H1 (cell line): ENCODE measurements at places on chromosomes 1 and 21. TPM values are rescaled to one million over a fixed set of nuclear protein-coding genes. Genes with fewer than 3 reads are reported as not detected.
A peak's percentile ranks its signal among the peaks of the same experiment; 100 is the strongest.

- no peaks in the 10 kb centered on the region for H3K36me3 ChIP-seq
- H3K4me3 ChIP-seq, result no peak overlapping the region
- H3K27ac ChIP-seq, result no peak overlapping the region
- H3K27me3 ChIP-seq, result peaks cover 31% of the 10 kb centered on the region
- H3K4me1 ChIP-seq, result no peaks in the 10 kb centered on the region
Observed at GRCh38 chr1:16231331-16232315, 5.4 kb downstream of the CPLANE2 start.

GRCh38 chr1:39405358-39405757 lies 86.1 kb upstream of the BMP8A start:
- no peak for DNase-seq
- H3K4me1 ChIP-seq, result peaks cover 6% of the 10 kb centered on the region; the same call in 1 of the 2 replicates
- no peaks in the 10 kb centered on the region for H3K36me3 ChIP-seq

- H3K27ac ChIP-seq, result no peak overlapping the region
- no peak overlapping the region for H3K4me3 ChIP-seq
- H3K36me3 ChIP-seq, result peaks cover 14% of the 10 kb centered on the region
- peaks cover 20% of the 10 kb centered on the region for H3K4me1 ChIP-seq
- H3K27me3 ChIP-seq, result no peaks in the 10 kb centered on the region
- DNase-seq, result no peak
Observed at GRCh38 chr1:13604721-13605120, 21.1 kb downstream of the PDPN start.

- no peak for DNase-seq
- peaks cover 5% of the 10 kb centered on the region; the same call in 1 of the 2 replicates for H3K4me1 ChIP-seq
- H3K36me3 ChIP-seq, result no peaks in the 10 kb centered on the region
- H3K4me3 ChIP-seq, result no peak overlapping the region
- H3K27me3 ChIP-seq, result no peaks in the 10 kb centered on the region
- no peak overlapping the region for H3K27ac ChIP-seq
Observed at GRCh38 chr21:31752352-31752751, 20.4 kb upstream of the SCAF4 start.

GRCh38 chr1:103084181-103084580 lies 24.1 kb downstream of the COL11A1 start:
- H3K4me1 ChIP-seq, result no peaks in the 10 kb centered on the region
- no peaks in the 10 kb centered on the region for H3K27me3 ChIP-seq
- H3K27ac ChIP-seq, result no peak overlapping the region
- no peak overlapping the region for H3K4me3 ChIP-seq
- DNase-seq, result no peak

GRCh38 chr1:26493267-26493666 lies 21.0 kb downstream of the HMGN2 start:
- no peak for DNase-seq
- H3K4me3 ChIP-seq, result no peak overlapping the region

DNA sequence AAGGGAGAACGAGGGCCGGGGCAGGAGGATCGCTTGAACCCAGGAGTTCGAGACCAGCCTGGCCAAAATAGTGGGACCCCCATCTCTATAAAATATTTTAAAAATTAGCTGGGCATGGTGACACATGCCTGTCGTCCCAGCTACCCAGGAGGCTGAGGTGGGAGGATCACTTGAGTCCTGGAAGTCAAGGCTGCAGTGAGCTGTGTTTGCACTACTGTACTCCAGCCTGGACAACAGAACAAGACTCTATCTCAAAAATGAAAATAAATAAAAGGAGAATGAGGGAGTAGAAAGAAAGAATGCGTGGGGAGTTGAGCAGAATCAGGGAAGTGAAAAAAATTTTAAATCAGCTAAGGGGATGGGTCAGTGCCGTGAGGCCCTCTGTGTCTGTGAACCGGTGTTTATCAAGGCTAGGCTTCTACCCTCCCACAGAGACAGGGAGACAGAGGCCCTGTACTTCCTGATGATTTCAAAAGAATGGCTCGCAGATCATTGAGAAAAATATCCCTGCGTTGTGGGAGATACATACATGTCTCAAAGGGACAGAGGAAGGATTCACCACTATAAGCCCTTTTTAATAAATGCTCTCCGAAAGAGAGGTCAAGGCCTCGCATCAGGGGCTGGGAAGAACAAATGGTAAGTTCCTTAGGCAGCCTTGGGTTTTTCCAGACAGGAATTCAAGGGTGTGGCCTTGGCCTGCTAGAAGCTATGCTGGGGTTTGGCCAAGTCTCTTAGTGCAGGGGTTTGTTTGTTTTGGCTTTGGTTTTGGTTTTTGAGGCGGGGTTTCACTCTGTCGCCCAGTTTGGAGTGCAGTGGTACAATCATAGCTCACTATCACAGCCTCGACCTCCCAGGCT lies 20.7 kb downstream of the IL10RB start:
- no peaks in the 10 kb centered on the region for H3K27me3 ChIP-seq
- no peaks in the 10 kb centered on the region for H3K4me1 ChIP-seq

DNA sequence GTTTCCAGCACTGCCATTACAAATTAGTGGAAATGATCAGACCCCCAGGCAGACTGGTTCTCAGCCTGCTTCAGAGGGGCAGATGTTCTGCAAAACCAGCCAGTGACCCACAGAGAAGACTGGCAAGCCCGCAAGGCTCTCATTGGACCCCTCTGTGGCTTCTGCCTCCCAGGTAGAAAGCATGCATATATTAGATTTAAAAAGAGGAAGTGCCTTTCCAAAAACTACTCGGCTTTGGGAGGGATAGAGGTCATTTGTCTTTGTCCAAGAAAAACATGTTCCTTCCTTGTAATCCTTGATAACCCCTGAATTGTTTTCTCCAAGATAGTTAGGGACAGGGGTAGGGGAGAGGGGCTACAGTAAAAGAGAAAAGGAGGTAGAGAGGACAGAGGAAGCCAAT lies 11.8 kb downstream of the HIVEP3 start:
- H3K36me3 ChIP-seq, result no peaks in the 10 kb centered on the region
- H3K4me3 ChIP-seq, result no peak overlapping the region
- H3K27me3 ChIP-seq, result no peaks in the 10 kb centered on the region
- DNase-seq, result no peak
- no peak overlapping the region for H3K27ac ChIP-seq
- no peaks in the 10 kb centered on the region for H3K4me1 ChIP-seq

DNA sequence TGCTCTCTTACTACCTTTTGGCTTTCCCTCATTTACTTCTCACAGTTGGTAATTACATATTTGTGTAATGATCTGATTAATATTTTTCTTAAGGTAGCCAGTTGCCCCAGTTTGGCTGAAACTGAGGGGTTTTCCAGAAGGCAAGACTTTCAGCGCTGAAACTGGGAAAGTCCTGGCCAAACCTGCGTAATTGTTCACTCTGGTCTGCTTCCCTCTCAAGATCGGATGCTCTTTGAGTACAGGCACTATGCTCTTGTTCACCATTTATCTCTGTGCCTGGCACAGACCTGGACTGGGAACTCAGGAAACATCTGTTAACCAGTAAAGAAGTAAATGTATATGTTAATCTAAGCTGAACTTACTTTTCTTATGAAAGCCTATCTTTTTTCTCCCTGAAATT lies 209.6 kb upstream of the HOOK1 start:
- no peak overlapping the region for H3K27ac ChIP-seq
- peaks cover 6% of the 10 kb centered on the region; the same call in 1 of the 2 replicates for H3K36me3 ChIP-seq
- no peaks in the 10 kb centered on the region for H3K4me1 ChIP-seq
- no peak for DNase-seq
- H3K27me3 ChIP-seq, result no peaks in the 10 kb centered on the region
- H3K4me3 ChIP-seq, result no peak overlapping the region

GRCh38 chr1:115347282-115347681 lies 9.2 kb upstream of the NGF start:
- H3K27me3 ChIP-seq, result no peaks in the 10 kb centered on the region
- no peak overlapping the region for H3K4me3 ChIP-seq
- H3K4me1 ChIP-seq, result no peaks in the 10 kb centered on the region
- H3K27ac ChIP-seq, result no peak overlapping the region

- no peak overlapping the region for H3K4me3 ChIP-seq
- no peak for DNase-seq
- H3K27me3 ChIP-seq, result no peaks in the 10 kb centered on the region
- H3K36me3 ChIP-seq, result no peaks in the 10 kb centered on the region
- H3K27ac ChIP-seq, result no peak overlapping the region
Observed at GRCh38 chr1:158255656-158256055, 1.4 kb downstream of the CD1A start.

GRCh38 chr1:155126556-155127104 lies 1.0 kb upstream of the EFNA1 start:
- DNase-seq, result peak; percentile 64
- peak overlapping the region; percentile 62 for H3K4me3 ChIP-seq
- peaks cover 40% of the 10 kb centered on the region for H3K4me1 ChIP-seq
- H3K27ac ChIP-seq, result no peak overlapping the region
- H3K36me3 ChIP-seq, result no peaks in the 10 kb centered on the region
- H3K27me3 ChIP-seq, result peaks cover 41% of the 10 kb centered on the region

DNA sequence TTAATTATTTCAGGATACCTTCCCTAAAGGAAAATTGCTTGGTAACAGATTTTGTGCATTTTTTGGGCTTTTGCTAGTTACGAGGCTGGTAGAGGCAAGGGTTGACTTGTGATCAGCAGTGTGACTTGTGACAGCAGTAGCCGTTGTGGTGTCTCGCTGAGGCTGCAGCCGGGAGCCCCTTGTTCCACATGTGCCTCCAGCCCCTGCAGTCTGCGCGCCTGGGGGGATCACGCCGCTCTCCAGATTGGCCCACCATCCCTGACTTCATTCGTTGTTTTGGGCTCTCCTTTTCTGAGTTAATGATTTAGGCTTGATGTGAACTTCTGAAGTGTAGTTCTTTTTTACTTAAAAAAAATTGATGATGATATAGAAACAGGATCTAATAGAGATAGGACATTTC lies 41.5 kb downstream of the TRAPPC10 start:
- no peaks in the 10 kb centered on the region for H3K4me1 ChIP-seq
- H3K4me3 ChIP-seq, result no peak overlapping the region
- no peak for DNase-seq
- peaks cover 9% of the 10 kb centered on the region for H3K36me3 ChIP-seq

DNA sequence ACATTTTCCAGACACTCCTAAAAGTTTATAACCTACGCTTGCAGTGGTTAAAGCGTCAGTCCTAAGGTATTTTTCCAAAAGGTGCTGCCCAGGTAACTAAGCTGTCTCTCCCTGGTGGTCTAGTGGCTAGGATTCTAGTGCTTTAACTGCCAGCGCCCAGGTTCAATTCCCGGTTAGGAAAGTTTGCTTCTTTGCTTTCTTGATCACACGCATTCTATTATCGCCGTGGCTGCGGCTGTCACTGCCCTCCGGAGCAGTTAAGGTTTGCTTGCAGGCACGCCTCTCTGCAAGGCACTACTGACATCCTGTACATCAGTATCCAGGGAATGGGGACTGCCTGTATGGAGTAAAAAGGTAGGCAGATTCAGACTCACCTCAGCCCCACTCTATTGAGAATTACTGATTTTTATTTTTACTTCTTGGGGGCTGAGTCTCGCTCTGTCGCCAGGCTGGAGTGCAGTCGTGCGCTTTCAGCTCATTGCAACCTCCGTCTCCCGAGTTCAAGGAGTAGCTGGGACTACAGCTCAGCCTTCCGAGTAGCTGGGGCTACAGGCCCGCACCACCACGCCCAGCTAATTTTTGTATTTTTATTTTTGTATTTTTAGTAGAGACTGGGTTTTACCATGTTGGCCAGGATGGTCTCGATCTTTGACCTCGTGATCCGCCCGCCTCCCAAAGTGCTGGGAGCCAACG lies 53.2 kb upstream of the CFAP126 start:
- DNase-seq, result peak; percentile 54
- H3K36me3 ChIP-seq, result no peaks in the 10 kb centered on the region
- H3K27ac ChIP-seq, result no peak overlapping the region
- H3K27me3 ChIP-seq, result no peaks in the 10 kb centered on the region

- H3K27me3 ChIP-seq, result no peaks in the 10 kb centered on the region
- no peak for DNase-seq
- H3K4me3 ChIP-seq, result no peak overlapping the region
- H3K4me1 ChIP-seq, result no peaks in the 10 kb centered on the region
Observed at GRCh38 chr1:115183158-115183557, 93.9 kb upstream of the TSPAN2 start.

- peaks cover 4% of the 10 kb centered on the region; the same call in 1 of the 2 replicates for H3K27me3 ChIP-seq
- no peak overlapping the region for H3K27ac ChIP-seq
- H3K4me1 ChIP-seq, result peaks cover 15% of the 10 kb centered on the region
- DNase-seq, result peak; percentile 33
Observed at GRCh38 chr1:18794561-18794960, 64.9 kb downstream of the TAS1R2 start.

DNA sequence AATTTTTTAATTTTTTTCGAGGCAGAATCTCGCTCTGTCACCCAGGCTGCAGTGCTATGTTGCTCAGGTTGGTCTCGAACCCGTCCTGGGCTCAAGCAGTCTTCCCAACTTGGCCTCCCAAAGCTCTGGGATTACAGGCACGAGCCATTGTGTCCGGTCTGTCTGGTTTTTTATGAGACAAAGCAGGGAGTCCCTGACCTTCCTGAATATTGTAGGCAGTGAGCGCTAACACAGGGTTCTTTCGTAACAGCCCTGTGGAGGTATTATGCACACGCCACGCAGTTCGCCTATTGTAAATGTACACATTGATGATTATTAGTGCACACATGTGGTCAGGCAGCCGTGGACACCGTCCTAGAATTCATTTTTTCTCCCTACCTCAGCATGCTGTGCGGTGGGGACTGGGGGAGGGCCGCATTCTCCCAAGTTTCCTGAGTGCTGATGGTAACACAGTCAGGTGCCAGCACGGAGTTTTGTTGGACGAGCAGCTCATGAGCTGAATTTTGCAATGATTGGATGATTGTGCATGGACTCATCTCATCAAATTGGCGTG lies 19.6 kb downstream of the SPSB1 start:
- H3K27me3 ChIP-seq, result no peaks in the 10 kb centered on the region
- H3K27ac ChIP-seq, result no peak overlapping the region
- H3K4me1 ChIP-seq, result no peaks in the 10 kb centered on the region
- H3K36me3 ChIP-seq, result no peaks in the 10 kb centered on the region

DNA sequence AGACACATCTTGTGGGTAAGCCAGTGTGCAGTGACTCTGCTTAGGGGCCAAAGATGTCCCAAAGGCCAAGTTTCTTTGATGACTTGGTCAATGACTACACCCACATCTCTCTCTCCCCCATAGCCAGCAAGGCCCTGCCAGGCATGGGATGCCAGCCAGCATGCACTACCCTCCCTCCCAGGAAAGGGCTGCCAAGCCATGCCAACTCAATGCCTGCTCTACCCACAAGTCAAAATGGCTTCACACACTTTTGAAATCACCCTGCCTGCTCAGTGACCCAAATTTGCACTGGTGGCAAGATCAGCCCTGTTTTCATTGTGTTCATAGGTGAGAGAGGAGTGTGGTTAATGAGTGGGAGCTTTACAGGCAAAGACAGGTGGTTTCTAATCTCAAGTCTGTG lies 112.5 kb downstream of the MATN1 start:
- no peak overlapping the region for H3K4me3 ChIP-seq
- no peak overlapping the region for H3K27ac ChIP-seq
- H3K4me1 ChIP-seq, result no peaks in the 10 kb centered on the region
- no peaks in the 10 kb centered on the region for H3K36me3 ChIP-seq
- H3K27me3 ChIP-seq, result no peaks in the 10 kb centered on the region
- no peak for DNase-seq

The HES4 gene
- total RNA-seq, result 1.2 and 2.8 TPM in 2 replicates

The HSD3B2 gene
- total RNA-seq, result not detected in 2 replicates

The CELA2B gene
- not detected in 2 replicates for total RNA-seq

The BRDT gene
- total RNA-seq, result not detected in 2 replicates

The SRGAP2B gene
- 35.4 and 39.5 TPM in 2 replicates for total RNA-seq

The UBE2U gene
- total RNA-seq, result not detected in 2 replicates

The RGS7 gene
- 2.1 and 3.0 TPM in 2 replicates for total RNA-seq

The TMEM269 gene
- total RNA-seq, result 0.35 and 0.61 TPM in 2 replicates
